Cardiac fibroblast (primary cell): ENCODE measurements at places on chromosomes 6 and 20.
A peak's percentile ranks its signal among the peaks of the same experiment; 100 is the strongest.

GRCh38 chr20:9021216-9021615, 47.7 kb upstream of the PLCB4 start:
- no peak for DNase-seq

- DNase-seq: no peak
These were observed 1.3 kb downstream of the ASF1A start for GRCh38 chr6:118895261-118895560.

DNA sequence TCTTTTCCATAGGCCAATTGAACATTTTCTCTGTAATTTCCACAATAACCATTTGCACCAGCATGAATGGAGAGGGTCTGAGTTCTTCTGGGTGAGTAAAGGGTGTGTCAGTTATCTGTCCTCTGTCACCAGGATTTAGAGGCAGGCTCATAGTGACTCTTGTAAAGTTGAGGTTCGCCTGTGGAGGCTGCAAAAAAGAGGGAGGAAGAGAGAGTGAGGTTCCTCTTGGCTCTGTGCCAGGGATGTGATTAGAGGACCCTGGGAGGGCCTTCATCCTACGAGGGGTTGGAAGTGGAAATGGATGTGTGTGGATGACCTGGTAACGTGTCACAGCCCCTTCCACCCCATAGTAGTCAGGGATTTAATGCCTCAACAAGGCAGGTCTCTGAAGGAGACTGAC, 242.0 kb downstream of the ESR1 start:
- DNase-seq: no peak

GRCh38 chr20:3690413-3690812, 8.6 kb upstream of the ADAM33 start:
- DNase-seq: no peak

DNA sequence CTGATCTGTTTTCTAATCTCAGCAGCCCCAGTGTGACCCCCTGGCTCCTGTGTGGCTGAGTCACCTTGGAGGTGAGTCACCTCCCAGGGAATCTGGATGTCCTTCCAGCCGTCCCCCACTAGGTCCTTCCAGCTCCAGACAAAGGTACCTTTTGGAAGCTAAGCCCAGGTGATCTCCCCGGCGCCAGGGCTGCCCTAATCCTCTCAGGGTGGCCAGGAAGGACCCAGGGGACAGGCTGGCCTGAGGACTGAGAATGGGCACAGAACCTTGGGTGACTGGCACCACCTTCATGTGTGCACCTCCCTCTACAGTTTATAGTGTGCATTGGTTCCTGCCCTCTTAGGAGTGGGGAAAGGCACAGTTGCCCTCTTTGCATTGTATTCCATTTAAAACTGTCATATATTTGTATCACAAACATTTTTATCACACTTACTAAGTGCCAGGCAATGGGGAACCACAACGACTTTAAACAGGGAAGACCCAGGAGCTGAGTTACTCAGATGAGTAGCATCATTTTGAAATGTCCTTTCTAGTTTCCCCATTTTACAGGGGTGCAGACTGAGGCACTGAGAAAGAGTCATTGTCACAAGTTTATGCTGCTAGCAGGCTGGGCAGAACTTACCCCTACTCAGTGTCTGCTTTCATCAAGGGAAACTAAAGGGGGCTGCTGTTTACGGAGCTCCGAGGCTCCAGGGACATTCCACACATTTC, 2.6 kb upstream of the BPIFB4 start:
- peak; percentile 5 for DNase-seq
